Brain pericyte (primary cell): ENCODE measurements at places on chromosomes 1 and 21.

DNA sequence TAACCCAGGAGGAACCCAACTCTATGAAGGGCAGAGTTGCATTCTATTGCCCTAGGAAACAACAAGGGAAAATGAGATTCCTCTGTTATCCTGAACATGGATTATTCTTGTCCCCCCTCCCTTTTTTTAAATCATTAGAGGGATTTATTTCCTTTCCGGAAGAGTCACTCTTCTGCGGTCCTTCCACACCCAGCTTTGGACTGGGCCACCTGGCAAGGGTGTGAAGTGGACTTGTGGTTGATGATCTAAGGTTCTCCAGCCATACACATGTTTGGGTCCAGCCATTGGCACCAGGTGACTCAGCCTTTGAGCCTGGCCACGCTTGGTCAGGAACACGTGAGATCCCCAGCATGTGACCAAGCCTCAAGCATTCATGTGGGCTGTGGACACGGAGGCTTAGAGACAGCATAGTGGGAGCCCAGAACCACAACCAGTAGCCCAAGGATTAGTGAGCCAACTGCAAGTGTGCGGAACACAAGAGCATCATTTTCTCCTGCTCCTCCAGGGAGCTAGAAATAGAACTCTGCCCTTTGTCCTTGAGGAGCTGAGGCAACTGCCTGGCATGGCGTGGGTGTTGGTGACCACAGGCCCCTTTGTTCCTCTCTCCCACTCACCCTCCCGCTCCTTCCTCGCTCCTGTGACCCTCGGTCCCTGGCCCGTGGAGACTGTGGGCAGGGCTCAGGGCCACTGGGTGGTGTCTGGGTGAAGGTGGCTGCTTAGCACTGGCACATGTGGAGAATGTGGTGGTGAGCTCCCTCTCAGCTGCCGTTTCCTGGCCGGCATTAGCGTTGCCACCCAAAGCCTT lies 50.1 kb downstream of the NENF start:
- DNase-seq, result no peak

DNA sequence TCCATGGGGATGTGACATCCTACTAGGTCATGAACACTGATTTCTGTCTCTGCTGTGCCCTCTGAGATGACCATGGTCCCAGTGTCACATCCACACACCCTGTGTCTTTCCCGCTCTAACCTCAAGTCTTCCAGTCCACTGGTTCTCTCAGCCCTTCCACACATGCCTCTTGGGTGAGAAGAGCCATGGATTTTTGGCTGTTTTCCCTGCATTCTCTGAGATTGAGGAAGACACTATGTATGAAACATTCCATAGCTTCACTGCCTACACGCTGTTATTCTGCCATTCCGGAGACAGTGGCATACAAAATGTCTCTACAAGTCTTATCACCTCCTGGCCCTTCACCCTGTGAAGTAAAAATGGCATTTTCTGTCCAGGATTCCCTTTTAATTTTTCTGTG lies 247.3 kb downstream of the BACH1 start:
- DNase-seq, result no peak

DNA sequence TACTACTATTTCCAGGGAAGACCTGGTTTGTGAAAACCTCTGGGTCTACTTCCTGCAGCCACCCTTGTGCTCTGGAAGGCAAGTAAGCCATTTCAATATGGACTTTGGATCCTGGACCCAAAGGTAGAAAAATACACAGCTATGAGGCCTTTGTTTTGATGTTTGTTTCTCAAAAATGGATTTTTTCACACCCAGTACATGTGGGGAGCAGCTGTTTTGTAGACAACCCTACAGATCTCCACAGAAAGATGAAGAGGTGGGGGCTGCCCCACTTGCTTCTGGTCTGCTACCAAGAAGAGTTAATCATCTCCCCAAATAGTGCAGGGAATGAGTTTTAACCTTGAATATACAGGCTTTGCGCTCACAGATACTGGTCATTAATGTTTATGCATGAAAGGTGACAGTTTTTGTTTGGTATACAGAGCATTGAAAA lies 29.2 kb downstream of the ZNF281 start:
- DNase-seq, result no peak

- DNase-seq, result no peak
Observed at GRCh38 chr21:33254766-33255165, 11.4 kb upstream of the IL10RB start.

DNA sequence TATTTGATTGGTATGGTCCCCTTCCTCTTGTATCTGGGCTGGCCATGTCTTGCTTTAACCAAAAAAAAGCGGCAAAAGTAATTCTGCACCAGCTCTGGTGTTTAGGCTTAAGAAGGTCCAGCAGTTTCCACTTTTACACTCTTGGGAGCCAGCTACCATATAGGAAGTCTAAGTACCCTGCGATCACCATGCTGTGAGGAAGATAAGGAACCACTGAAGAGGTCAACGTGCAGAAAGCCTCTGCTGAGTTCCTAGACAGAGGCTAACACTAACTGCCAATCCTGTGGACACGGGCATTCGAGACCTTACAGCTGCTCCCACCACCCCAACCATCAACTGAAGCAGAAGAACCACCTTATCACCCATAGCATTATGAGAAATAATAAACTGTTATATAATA lies 331.4 kb downstream of the VAV3 start:
- DNase-seq, result no peak

DNA sequence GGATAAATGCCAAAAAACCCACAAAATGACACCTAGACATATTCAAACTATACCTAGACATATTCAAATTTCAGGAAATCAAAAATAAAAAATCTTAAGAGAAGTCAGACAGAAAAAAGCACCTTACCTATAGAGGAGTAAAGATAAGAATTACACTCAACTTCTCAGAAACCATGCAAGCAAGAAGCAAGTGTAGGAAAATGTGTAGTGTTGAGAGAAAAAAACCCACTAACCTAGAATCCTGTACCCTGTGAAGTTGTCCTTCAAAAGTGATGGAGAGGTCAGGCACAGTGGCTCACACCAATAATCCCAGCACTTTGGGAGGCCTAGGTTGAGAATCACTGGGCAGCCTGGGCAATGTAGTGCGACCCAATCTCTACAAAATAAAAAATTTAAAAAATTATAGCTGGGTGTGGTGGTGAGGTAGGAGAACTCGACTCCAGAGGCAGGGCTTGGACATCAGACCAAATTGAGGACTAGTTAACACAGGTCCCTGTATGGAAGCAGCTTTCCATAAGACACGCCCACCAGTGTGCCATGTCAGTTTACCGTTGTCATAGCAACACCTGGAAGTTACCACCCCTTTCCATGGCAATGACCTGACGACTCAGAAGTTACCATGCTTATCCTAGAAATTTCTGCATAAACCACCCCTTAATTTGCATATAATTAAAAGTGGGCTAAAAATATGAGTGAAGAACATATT lies 20.7 kb downstream of the PDIK1L start:
- DNase-seq, result no peak

GRCh38 chr1:155218854-155219591 lies 10.5 kb downstream of the MTX1 start:
- DNase-seq, result no peak

DNA sequence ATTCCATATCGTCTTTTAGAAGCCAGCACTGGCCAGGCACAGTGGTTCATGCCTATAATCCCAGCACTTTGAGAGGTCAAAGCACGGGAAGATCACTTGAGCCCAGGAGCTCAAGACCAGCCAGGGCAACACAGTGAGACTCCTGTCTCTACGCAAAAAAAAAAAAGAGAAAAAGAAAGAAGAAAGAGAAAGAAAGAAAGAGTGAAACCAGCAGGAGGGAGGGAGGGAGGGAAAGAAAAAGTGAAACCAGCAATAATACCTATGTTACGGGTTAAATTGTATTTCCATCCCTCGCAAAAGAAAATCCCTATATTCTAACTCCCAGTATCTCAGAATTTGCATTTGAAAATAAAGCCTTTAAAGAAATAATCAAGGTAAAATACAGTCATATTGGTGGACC lies 10.4 kb downstream of the COP1 start:
- no peak for DNase-seq

DNA sequence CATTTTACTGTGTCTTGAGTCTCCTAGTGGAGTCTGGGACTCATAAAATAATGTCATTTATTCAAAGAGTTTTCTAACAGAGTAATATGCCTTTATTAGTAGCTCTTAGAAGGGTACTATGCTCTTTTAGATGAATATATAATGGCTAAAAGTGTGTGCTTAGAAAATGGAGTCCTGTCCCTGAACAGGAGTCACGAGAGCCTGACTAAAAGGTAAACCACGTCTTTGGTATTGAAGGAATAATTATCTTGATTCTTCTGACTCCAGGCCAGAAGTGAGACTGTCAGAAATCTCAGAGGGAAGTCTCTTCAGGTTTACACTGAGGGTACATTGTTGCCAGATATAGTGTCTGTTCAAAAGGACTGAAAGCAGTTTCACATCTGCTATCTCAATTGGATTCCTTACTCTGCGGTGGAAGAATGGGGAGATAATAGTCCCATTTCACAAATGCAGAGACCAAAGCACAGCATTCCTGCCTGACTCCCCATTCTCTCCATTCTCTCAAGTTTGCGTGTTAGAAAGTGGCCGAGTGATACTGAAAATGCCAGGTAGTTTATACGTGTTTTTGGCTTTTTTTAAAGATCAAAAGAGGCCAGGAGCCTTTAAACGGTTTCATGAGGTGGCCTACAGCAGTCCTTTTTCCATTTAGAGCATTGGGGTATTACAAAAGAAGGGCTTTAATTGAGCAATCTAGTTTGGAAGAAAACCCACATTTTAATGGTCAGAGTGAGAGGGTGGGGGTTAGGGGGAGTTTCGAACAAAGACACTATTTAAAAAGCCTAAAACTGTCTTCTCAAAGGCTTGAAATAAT lies 176.6 kb downstream of the VPS13D start:
- DNase-seq, result no peak

GRCh38 chr1:117231748-117232373 lies 21.1 kb upstream of the VTCN1 start:
- no peak for DNase-seq

DNA sequence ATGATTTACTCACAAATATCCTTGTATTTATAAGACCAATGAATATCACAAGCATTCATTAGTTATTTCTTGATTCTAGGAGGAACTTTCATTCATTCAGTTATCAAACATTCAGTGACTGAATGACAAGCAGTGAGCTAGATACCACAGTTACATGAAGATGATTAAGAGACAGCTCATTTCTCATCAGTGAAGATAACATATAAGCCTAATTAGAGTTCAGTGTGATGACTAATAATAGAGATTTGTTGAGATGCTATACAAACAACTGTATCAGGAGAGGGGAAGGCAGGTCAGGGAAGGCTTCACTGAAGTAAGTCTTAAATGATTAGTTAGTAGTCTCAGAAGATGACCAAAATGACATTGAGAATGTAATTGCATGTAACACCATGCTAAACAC lies 14.6 kb upstream of the C1orf105 start:
- DNase-seq, result no peak

- no peak for DNase-seq
Observed at GRCh38 chr1:58883037-58883887, 99.4 kb upstream of the JUN start.

DNA sequence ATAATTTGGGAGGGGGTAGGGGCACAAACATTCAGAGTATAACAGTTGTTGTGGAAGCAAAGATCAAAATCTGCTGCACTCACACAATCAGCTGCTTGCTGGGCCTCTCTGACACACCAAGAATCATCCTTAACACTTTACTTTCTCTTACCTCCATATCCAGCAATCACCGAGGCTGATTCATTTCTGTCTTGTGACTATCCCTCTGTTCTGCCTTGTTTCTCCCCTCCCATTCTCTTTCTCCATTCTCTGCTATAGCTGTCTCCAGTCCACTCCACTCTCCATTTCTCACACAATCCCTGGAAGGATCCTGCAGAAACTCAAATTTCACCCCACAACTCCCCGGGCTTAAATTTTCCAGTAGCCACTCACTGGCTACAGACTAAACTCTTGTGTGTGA lies 91.8 kb upstream of the NGF start:
- no peak for DNase-seq

GRCh38 chr1:220690140-220691052 lies at the start of gene C1orf115:
Gene C1orf115, plus strand, starts transcription at chr1:220690363. Its CDS starts 40 bp downstream, at chr1:220690403.
- no peak for DNase-seq

DNA sequence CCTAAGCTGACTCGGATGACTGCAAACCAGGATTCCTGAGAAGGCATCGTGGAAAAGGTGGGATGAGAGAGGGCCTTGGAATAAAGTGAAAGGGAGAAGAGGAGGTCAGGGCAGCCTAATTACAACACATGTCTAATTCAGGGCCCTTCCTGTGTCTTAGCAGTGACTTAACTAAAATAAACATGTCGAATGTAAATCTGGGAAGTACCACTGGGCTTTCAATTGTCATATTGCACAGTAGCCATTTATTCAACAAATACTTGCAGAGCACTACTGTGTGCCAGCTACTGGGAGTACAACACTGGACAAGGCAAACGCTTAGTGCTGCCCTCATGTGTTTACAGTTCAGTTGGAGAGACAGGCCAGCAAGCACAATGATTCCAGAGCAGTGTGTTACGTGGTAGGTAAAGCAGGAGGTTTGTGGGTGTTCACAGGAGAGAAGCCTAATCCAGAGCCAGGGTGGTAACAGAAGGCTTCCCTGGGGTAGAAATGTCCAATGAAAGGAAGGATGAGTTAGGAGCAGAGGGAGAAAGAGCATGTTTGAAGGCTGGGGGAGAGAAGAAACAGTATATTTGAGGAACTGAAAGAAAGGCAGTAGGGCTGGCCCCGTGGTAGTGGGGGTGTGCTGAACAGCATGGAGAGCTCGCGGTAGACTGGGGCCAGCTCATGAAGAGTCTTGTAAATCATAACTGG lies 38.0 kb upstream of the RASAL2 start:
- DNase-seq, result no peak

DNA sequence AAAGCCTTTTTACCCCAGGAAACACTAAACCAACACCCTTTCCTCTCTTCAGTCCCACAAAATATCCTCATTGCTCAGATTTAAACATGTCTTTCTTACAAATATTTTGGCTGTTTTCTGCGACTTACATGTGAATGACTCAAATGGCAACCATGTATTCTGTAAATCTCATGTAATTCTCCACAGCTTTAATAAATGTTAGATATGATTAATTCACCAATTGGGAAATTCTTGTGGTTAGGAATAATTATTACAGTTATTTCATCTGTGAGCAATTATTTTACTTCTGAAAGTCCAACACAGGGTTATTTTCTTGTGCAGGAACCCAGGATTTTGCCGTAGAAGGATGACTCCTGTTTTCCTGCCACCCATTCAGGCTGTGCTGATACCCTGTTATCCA lies 431.5 kb downstream of the LMO4 start:
- no peak for DNase-seq

GRCh38 chr1:33188572-33189275 lies 6.9 kb upstream of the TRIM62 start:
- no peak for DNase-seq
